Activated gamma-delta T cell treated with anti-CD3 and anti-CD28 coated beads, Interleukin-2, amount 50 U/mL, for 16 hours (primary cell): ENCODE measurements at places on chromosomes 3 and 15.

GRCh38 chr3:66633402-66634381, 132.9 kb upstream of the LRIG1 start:
- no peak for DNase-seq

- DNase-seq = no peak
Measured at GRCh38 chr15:91521548-91521947, 332.0 kb upstream of the SLCO3A1 start.

- DNase-seq = no peak
Measured at GRCh38 chr3:190972196-190972595, 109.7 kb upstream of the GMNC start.

GRCh38 chr15:40902605-40903561, 8.6 kb downstream of the VPS18 start:
- DNase-seq = no peak

GRCh38 chr3:18250991-18251390, 174.1 kb downstream of the SATB1 start:
- no peak for DNase-seq

DNA sequence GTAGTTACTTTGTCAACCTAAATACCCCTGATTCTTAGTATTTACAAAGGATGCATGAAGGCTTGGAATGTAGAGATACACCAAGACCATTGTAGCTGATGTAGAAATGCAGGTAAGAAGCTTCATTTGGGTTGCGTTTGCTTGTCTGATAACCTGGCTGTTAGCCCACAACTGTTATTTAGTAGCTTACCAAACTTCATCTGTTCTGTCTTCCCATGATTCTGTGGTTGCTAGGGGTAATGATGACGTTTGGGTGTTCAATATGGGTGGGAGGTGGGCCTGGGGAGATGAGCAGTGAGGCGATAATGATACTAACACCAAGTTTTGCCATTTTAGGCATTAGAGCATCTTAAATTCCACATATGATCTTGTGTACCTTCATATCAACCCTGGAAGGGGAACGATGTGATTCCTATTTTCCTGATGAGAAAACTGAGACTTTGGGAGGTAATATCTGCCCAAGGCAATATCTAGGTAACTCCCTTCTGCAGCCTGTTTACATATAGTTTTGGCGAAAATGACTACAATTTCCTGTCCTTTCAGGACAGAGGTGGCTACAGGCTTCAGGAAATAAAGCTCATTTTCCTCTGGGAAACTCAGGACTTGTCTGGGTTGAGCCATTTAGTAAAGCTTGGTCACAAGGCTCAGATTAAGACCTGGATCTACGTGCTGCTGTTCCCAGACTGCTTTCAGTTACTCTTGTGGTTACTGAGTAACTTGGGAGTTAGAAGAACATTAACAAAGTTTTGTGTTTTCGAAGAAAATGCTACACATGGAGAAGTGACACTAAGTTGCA, 26.8 kb downstream of the FNDC3B start:
- DNase-seq = no peak
